HEK293T (cell line): ENCODE measurements at places on chromosomes 1 and 21.
A peak's percentile ranks its signal among the peaks of the same experiment; 100 is the strongest.

- DNase-seq = no peak
Observed at GRCh38 chr1:235642943-235643371, 6.6 kb downstream of the GNG4 start.

- DNase-seq = peak; percentile 57
Observed at GRCh38 chr1:64745181-64745985, 508 bp downstream of the RAVER2 start.

DNA sequence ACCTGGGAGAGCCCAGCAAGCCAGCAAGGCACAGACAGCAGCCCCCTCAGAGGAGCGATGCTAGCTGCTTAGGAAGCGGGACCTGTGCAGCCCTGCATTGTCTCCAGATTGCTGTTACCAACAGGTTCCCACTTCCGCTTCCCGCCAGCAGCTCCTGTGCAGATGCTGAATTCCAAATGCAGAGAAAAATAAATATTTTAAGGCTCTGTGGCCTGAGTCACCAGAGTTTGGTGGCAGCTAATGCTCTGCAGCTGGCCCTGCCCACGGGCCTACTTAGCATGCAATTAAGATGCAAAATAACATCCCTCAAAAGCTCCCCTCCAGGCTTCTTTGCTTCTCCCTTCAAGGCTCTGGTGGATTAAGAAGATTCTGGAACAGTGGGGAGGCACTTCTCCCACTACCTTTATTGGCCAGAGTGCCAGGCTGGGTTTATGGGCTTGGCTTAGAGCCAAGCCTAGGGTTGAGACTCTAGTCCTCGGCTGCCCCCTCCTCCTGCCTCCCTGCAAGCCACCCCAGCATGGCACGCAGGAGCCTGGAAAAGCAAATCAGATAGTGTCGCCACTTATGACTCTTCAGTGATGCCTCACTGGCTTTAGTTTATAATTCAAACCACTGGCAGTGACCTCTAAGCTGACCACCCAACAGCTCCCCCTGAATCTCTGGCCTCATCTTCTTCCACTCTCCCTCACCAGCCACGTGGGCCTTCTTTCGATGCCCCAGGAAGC, 207.1 kb upstream of the ZC3H12A start:
- no peak for DNase-seq

- DNase-seq = no peak
Observed at GRCh38 chr1:230210981-230211336, 143.9 kb downstream of the GALNT2 start.

DNA sequence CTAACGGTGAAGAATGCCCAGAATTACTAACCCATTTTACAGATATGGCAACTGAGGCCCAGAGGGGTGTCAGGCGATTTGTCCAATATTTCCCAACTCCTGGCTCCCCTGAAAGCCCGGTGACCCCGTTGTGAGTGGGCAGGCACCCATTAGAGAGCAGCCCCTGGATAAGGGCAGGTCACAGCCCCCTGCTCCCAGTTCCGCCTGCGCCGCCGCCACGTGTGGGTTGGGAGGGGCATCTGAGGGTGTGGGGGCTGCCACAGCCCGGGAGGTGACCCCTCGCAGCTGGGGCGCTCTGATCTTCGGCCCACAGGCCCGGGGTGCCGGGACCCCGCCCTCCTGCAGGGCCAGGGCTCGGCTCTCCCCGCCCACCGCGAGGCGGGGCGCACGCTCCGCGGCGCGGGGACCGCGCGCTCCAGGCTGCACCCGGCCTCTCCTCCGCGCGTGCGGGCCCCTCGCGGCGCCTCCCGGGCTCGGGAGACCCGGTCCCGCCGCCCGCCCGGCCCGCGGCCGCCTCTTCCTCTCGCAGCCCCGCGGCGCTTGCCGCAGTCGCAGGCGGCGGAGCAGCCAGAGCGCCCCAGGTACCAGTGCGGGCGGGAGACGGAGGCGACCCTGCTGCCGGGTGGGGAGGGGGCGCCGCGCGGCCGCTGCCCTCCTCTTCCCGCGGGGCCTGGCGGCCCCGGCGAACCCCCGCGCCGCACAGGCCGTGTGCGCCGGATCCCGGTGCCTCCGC, at the start of gene HTR6:
Gene HTR6, plus strand, starts transcription at position 423 of the 733 bp plus-strand sequence. CDS start 879 bp downstream, outside the sequence.
- DNase-seq = peak; percentile 62

DNA sequence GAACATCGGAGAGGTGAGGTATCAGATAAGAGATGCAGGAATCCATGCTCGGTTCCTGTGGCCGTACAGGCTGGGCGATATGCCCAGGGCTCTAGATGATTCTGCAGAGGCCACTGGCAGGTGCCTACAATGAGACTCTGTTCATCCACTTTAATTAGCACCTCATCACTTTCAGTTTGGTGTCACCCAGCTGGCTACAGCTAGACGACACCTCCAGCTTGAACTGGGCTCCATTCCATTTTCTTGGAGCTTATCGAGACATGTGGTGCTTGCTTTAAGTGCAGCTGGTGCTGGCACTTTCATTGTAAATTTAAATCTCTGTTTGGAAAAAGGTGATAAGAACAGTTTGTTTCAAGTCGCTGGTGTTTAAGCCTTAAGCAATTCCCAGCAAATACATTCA, 322.5 kb upstream of the ADGRL2 start:
- no peak for DNase-seq

GRCh38 chr1:230517786-230518185, 91.7 kb upstream of the PGBD5 start:
- DNase-seq = no peak

GRCh38 chr1:45010855-45011811, at the start of gene HECTD3:
Gene HECTD3 (minus strand): TSS chr1:45011324. CDS start chr1:45011257, 67 bp downstream.
- DNase-seq = peak; percentile 74

DNA sequence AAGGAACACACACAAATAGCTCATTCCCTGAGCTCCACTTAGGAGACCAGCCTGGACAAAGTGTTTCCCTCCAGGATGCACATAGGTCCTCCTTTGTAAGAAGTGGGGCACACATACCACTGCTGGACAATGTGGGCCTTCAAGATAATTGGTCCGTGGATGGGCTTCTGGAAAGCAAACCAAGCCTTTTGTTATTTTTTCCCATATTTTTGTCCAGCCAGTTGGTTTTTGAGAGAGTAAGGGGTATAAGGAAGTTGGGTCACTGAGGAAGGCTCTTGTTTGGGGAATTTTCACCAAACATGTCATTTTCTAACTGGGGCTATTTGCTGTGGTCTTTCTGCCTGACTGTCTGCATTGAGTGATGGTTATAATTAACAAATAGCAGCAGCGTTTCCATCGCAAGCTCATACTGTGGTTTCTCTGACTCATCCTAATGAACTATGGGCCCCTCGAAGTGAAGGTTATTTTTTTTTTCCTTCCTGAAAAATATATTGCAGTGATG, 306.3 kb upstream of the DUSP10 start:
- no peak for DNase-seq

GRCh38 chr21:31580866-31581276, 78.6 kb upstream of the SOD1 start:
- peak; percentile 80 for DNase-seq

DNA sequence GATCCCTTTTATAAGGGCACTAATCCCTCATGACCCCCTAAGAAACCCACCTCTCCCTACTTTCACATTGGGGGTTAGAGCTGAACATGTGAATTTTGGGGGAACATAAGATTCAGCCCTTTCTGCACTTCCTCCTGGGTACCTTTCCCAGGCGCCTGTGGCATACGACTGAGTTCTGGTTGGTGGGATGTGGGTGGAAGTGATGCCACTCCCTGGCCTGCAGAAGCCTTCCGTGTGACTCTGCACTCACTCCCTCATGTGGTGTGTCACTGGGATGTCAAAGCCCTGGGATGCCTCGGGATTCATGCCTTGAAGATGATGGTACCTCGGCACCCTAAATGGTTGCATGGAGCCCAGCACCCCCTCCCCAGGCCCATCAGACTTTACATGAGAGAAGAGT, 28.3 kb upstream of the VASH2 start:
- no peak for DNase-seq

DNA sequence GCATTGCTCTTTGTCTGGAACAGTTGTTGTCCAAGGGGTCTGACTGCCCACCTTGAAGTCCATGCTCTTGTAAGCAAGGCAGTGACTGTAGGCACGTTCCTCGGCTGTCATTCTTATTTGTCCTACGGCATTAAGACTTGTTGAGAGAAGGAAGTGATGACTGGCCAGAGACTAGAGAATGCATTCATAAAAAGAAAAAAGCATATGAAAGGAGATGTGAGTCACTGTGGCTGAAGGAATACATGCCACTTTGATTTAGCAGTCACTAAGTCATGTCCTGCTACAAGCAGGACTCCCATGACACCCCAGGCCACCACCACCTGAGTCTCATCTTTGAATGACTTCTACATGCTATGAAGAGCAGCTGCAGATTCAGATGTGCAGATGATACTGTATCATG, 50.5 kb downstream of the CNN3 start:
- no peak for DNase-seq

DNA sequence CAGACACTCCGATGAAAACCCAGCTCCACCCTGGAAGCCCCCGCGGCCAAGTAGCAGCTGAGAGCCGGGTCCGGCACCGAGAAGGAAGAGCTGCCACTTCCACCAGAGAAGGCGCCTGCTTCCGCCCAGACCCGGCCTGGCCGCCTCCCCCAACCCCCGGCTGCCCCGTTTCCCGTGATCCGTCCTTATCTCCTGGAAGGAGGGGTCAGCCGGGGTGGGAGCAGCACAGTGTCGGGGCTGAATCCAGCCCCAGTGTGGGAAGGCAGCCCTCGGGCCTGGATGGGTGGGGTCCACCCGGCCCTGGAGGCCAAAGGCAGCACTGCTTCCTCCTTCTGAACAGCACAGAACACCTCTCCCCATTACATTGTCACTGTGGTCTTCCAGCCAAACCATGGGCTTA, 69.4 kb downstream of the MEGF6 start:
- DNase-seq = no peak

DNA sequence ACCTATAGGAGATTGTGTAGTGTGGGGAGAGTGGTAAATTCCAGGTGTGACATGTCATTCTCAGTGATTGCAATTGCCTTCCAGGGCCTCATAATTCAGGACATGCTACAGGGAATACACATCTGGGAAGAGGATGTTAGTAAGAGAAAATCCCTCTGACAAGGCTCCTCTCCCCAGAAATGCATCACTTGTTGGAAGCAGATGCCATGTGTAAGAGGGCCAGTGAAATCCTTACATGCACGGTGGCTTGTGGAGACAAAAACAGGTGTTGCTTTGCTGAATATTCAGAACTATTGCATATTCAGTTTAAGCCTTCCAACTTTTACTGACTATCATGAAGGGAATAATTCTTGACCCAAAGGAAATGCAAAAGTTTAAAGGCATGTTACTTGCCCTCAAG, 503.4 kb downstream of the NEGR1 start:
- no peak for DNase-seq

- DNase-seq = no peak
Observed at GRCh38 chr1:243903041-243903440, 53.0 kb upstream of the AKT3 start.

DNA sequence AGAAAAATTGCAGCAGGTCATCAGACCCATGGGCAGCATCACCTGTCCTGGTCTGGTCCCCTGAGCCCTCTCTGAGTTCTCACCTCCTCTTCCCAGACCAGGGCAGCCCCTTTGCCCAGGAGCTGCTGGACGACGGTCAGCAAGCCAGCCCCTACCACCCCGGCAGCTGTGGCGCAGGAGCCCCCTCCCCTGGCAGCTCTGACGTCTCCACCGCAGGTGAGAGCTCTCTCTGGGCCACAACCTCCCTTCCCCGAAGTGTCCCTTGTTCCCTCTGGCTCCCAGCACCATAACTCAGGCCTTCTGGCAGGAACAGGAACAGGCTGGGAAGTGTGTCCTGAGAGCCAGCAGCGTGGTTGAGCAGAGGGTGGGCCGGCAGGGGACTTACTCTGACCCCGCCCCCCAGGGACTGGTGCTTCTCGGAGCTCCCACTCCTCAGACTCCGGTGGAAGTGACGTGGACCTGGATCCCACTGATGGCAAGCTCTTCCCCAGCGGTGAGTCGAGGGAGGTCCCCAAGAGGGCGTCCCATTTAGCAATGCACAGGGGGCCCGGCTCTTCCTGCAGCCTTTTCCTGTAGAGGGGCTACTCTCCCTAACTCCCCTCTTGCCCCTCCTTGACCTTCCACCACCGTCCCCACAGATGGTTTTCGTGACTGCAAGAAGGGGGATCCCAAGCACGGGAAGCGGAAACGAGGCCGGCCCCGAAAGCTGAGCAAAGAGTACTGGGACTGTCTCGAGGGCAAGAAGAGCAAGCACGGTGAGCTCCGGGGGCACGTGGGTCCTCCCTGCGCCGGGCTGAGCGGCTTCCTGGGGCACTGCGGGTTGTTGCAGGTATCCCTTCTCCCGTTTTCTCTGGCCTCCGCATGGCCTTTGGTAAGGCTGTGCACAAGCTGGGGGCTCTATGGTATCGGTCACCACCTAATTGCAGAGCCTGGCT, 2.4 kb downstream of the ELF3 start:
- DNase-seq = no peak

GRCh38 chr1:32100359-32100758, 7.5 kb upstream of the KPNA6 start:
- DNase-seq = no peak

- no peak for DNase-seq
Observed at GRCh38 chr21:42747746-42748351, 94.4 kb downstream of the PDE9A start.

DNA sequence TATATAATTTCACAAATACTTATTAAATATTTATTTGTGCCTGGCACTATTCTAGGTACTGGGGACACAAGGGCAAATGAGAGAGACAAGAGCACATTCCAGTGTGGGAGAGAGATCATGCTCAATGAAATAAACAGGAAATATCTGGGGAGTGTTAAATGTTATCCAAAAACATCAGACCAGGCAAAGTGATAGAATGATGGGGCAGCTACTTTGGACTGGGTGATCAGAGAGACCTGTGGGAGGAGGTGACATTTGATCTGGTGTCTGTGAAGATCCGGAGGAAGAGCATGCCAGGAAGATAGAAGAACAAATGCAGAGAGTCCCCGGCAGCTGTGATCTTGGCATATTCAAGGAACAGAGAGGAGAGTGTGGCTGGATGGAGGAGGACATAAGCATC, 27.5 kb upstream of the GNG12 start:
- no peak for DNase-seq

DNA sequence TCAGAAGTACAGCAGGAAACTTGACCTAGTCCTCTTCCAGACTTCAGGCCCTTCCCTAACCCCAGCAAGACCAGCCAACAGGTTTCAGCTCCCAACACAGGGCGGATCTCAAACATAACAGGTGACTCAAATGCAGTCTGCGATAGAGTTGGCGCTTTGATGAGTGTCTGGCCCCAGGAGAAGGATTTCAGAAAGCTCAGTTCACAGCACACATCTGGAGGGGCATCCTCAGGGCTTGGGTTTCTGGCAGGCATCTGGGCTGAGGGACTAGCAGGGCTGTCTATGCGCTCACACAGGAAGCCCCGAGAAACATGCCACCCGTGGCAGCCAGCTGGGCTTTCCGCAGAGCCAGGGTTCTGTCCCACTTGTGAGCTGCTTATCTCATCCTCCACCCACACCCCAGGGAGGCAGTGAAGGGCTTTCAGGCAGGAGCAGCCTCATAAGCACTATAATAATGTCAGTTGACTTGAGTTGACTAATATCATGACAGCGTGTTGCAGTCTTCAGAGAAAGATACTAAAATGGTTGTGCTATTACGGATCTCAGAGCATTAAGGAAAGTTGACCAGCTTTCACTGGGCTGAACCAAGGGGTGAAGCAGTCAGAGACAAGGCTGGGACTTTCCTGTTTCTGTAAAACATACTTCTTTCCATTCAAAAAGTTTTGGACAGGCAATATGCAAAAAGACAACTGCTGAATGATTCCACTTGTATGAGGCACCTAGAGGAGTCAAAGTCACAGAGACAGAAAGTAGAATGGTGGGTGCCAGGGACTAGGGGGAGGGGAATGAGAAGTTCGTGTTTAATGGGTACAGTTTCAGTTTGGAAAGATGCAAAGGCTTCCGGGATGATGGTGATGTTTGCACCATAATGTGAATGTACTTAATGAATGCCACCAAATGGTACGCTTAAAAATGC, 233.0 kb upstream of the IRF2BP2 start:
- DNase-seq = no peak
